ENCODE measurements at places on chromosomes 2 and 18.

GRCh38 chr2:237444071-237444470 is 30.1 kb upstream of the COL6A3 start:
- DNase-seq, result no peak

DNA sequence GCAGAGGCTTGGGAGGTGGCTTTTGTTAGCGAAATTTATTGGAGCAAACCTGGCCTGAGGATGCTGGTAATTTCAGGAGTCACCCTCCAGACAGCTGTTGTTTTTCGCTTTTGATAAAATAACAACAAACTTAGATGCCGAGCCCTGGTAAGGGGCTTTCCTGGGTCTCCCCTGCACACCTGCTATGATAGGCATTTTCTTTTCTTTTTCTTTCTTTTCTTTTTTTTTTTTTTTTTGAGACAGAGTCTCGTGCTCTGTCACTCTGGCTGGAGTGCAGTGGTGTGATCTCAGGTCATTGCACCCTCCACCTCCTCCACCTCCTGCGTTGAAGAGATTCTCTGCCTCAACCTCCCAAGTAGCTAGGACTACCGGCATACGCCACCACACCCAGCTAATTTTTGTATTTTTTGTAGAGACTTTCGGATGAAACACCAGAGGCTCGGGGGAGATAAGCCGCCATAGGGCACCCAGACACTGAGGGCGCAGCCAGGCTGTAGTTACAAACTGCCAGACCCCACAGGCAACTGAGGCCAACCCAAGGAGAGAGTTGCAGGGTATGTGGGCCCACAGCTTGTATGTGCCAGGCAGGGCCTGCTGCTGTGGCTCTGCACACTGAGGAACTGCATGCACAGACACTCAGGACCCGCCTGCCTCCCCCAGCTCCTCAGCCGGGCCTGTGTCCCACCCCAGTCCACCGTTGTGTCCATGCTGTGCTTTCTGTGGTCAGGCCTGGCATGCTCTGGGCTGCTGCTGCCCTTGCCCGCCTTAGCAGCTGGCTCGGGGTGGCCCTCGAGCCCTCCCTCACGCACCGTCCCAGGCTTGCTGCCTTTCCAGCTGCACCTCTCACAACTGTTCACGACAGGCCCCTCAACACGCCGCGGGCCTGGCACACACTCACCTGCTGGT is 3.9 kb downstream of the GYPC start:
- DNase-seq, result no peak

DNA sequence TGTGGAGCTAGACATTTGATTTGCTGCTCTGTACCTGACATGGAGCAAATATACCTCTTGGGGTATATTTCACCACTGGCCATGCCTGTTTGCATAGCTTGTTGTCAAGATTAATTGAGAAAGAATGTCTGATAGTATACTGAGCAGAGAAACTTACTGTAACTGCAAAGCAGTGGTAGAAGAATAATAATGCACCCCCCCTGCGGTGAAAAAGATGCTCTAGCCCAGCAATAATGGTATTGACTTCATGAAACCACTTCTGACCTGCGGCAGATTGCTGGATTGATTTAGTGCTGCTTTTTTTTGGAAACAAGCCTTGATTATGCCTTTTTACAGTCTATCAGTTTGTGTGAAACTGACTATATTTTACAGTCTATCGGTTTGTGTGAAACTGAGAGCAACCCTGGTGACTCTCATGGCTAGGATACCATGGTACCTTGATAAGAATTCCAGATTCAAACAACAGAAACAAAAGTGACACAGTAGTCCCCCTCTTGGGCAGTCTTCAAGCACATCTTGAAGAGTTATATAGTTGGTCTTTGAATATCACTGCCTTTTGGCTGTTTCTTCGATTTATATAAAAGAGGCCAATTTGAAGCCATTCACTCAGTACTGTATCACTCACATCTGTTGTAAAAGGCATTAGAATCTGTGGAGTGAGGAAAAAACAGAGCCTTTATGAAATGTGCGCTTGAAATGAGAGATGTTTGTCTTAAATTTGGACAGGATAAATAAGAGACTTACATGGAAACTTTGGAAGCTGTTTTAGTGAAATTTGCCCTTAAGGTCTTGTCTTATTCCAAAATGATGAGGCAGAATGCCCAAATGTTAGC is 102.5 kb downstream of the FMNL2 start:
- no peak for DNase-seq

GRCh38 chr2:40510304-40510703 is 58.4 kb upstream of the SLC8A1 start:
- DNase-seq, result no peak

DNA sequence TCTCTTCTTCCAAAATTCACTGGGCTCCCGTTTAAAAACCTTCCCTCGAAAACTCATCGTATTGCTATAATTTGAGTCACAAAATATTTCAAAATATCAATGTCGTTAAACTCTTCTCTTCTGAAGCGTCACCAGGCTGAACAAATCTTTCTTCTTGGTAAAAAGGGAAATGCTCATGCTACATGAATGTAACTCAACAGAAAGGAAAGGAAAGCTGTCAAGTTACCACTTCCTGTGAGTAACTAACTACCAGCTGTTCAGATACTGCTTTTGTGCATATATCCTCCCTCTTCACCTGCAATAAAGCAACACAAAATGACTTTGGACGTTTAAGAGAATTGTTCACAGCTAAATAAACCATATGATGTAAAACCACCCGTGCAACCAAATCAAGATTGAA is 95.4 kb downstream of the DOCK10 start:
- no peak for DNase-seq

DNA sequence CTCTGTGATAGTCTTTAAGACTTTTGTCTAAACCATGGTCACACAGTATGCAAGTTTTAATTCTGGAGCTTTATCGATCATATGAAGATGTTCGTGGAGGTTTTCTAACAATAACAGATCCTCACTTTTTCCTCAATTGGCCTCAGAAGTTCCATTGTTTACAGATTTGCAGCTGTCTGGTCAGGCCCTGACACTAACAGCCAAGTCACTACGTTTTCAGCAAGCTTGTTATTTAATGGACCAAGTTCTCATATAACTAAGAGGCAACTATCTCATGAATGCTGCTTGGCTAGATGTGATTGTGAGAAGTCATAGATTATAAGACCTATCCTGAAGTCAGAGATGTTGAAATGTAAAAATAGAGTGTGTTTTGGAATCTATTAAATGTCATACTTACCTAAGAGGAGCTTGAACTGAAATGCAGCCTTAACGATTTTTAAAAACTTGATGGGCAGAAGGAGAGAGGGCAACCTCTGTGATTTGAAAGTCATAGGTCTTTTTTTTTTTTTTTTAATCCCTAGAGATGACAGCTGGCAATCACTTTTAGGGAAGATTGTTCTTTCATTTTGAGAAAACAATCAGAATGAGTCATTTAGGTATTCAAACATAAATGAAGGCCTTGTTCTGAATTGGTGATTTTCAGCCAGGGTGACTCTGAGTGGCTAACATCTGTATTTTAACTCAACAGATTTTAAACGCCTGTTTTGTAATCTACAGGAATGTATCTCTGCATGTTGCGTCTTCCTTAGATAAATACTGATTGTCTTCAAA is 48.4 kb upstream of the NEMP2 start:
- no peak for DNase-seq
